RWPE1 (cell line): ENCODE measurements at places on chromosomes 4 and X.
A peak's percentile ranks its signal among the peaks of the same experiment; 100 is the strongest.

- peak; percentile 42 for DNase-seq
These were observed 240.5 kb upstream of the ANKRD50 start for GRCh38 chr4:124953061-124953460.

- no peak for DNase-seq
These were observed 130.2 kb downstream of the SH2D1A start for GRCh38 chrX:124476562-124476961.

DNA sequence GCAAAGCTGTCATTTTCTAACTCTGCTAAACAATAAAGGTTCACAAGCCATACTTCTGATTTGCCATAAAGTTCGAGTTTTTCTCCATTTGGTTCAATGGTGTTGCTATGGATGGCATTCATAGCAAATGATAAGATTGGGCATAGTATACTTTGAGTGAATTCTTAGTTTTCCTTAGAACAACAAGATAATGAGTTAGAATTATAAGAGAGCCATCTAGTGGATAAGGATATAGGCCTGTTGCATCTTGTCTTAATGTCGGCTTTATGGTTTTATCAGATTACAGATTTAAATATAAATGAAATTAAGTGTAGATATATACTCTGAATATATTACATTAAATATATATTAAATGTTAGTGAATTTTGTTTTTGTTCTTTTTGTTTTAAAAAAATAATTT is 644.6 kb downstream of the IL1RAPL1 start:
- DNase-seq = no peak

GRCh38 chrX:65451663-65452062 is 82.9 kb downstream of the LAS1L start:
- peak; percentile 0 for DNase-seq

DNA sequence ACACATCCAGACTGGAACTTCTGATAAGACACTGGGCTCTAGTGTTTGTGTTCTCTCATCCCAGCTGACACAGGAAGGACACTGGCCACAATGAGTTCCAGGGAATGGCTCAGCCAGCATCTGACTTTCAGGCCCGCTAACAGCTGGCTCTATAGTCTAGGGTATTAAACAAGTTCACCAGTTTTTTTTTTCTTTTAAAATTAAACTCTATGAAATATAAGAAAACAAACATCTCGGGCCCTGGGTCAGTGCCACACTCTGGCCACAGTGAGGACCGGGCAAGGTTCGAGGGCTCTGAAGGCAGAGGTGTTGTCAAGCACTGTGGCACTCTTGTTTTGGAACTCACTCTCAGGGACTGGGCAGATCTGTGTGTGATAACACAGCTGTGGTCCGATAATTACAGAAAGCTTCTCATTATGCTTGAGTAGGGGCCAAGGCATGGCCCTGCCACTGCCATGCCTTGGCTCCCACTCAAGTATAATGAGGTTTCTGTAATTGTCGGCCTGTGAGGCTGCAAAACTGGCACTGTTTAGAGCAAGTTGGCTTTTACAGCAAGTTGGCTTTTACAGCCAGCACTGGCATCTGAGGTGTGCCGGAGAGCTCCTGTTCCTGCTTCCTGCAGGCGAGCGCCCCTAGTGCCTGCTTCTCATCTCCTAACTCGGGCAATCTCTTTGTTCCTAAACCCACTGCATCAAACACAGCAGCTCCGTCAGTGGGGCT is 62.8 kb downstream of the PPP1R2C start:
- peak; percentile 2 for DNase-seq

DNA sequence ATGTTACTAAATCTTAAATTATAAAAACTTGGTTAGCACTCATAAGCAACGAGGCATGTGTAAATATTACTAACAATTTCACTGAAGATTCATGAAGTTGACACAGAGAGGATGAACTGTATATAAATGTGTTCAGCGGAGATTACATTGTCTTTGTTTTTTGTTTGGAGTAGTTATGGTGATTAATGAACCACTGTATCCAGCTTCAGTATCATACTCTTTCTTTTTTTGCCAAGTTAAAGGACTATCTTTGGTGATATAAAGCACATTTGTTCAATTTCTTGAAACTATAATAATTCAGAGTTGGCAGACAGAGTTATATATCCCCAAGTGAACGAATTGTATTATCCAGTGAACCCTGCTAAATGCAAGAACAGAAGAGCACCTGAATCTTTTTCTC is 497.6 kb downstream of the CCSER1 start:
- DNase-seq = no peak

GRCh38 chr4:182556580-182556979 is 313.4 kb downstream of the TENM3 start:
- DNase-seq = no peak

DNA sequence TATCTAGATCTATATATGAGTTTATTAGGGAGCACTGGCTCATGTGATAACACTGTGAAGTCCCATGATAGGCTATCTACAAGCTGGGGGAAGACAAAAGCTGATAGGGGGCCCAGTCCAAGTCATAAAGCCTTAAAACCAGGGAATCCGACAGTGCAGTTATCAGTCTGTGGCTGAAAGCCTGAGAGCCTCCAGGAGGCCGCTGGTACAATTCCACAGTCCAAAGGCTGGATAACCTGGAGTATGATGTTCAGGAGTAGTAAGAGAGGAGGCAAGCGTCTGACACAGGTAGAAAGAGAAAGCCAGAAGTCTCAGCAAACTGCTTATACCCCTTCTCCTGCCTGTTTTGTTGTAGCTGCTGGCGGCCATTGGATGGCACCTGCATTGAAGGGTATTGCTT is 177.6 kb upstream of the SPRY1 start:
- DNase-seq = no peak

DNA sequence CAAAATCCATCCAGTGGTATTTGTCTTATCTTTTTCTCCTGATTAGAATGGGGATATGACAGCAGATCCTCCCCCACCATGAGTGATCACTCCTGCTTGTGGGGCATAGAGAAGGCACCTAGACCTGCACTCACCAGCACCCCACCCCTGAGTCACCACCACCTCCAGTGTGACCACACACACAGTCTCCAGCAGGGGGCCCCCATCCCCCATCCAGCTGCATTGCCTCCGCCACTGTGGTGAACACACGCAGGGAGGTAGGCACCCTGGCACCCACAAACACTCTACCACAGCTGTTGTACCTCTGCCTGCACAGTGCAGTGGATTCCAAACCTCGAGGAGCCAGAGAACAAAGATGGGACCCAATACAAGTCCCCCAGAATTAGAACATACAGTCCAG is 9.0 kb upstream of the MAGEA8 start:
- DNase-seq = peak; percentile 0

DNA sequence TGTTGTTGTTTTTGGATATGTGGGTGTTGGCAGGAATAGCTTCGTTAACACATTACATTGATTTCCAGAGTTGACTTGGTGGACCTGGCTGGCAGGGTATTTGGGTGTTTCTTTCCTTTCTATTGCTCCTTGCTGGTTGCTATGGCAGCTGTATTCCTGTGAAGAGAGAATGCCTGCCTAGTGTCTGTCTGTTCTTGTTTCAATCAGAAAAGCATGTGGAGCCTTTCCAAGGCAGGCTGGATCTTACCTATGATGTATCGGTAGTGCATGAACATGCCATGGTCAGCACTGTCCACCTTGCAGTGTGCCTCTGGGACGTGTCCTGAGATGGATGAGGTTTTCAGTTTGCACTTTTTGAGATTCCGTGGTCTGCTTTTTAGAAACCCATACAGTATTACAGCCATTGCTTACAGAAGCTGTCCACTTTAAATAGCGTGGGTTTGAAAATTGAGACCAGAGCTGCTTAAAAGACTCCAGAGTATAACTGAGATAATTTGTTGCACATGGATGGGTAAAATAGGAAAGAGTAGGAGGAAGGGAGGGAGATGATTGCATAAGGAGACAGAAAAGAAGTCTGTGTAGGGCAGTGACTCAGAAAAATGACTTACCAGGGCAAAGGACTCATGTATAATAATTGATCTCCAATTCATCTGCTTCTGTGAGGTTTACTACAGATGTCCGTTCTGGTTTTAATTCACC is 20.0 kb upstream of the AADAT start:
- DNase-seq = no peak

DNA sequence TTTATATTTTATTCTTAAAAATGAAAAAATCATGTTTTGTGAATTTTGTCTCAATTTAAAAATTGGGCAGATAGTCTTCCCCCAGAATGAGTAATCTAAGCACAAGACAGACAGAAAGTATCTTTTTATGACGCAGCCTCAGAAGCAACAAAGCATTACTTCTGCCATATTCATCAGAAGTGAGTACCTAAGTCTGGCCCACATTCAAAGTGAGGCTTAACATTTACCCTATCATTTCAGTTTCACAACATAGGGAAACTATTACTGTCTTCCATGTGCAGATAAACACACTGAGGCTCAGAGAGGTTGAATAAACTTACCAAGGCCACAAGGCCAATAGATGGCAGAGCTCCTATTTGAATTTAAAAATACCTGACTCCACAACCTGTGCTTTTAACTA is 4.4 kb upstream of the PRDX4 start:
- DNase-seq = no peak

DNA sequence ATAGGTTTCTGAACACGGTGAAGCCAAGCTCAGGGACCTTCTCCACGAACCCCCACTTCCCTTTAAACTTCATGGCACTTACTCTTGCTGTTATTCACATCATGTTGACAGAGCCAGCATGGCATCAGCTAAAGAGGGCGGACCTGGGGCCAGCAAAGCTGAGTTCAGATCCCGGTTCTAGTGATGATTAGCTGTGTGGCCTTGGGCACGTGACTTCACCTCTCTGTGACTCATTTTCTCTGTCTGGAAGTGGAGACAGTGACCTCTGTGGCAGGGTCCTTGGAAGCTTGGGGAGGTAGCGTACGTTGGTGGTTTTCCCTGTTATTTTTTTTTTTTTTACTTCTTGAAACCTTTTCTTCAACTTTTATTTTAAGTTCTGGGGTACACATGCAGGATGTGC is 13.4 kb downstream of the EVC start:
- no peak for DNase-seq

GRCh38 chrX:12567857-12568256 is 223.4 kb upstream of the PRPS2 start:
- no peak for DNase-seq

GRCh38 chr4:3404546-3404945 is 37.2 kb upstream of the HGFAC start:
- DNase-seq = no peak

DNA sequence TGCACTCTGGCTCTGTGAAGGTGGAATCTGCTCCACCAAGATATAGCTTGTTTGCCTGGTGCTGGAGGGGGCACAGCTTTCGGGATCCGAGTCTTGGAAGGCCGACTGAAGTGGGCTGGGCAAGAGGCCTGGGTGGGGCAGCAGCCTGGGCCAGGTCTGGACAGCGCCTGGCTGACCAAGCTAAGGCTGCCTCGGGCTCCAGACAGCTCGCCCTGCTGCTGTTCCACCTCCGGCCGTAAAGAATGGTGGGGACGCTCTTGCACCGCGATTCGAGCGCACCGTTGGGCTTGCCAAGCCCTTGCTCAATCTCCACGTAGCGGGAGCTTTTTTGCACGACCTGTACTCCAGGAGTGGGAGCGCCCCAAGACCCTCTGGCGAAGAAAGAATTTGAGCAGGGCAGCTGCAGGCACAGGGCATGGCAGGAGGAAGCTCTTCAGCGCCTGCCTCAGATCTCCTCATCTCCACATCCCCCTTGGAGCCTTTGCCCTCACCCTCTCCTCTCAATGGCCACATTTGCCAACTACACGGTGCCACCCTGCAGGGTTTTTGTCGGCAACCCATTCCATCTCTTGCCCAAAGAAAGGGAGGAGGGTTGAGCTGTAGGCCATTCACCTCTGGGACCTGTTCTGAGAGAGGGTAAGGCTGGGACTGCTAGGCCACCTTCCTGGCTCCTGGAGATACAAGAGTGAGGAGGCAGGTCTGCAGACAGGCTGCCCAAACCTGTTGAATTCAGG is 18.9 kb downstream of the CNGA2 start:
- peak; percentile 61 for DNase-seq

GRCh38 chr4:19455850-19456602 is 795.7 kb upstream of the SLIT2 start:
- no peak for DNase-seq

DNA sequence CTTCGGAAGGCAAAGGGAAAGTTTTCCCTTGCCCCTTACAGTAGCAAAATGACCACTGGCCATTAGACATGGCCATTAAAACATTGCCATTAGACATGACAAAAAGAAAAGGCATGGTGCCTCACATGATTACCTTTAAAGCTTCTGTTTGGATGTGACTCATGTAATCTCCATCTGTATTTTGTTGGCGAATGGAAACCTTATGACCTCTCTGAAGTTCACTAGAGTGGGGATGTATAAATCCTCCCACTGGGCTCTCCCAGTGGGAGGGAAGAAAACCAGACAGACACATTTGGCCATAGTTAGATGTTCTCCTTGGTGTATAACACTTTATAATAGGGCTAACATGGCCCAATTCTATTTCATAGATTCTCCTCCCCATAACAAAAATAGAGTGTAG is 152.6 kb downstream of the MAGEB17 start:
- no peak for DNase-seq

DNA sequence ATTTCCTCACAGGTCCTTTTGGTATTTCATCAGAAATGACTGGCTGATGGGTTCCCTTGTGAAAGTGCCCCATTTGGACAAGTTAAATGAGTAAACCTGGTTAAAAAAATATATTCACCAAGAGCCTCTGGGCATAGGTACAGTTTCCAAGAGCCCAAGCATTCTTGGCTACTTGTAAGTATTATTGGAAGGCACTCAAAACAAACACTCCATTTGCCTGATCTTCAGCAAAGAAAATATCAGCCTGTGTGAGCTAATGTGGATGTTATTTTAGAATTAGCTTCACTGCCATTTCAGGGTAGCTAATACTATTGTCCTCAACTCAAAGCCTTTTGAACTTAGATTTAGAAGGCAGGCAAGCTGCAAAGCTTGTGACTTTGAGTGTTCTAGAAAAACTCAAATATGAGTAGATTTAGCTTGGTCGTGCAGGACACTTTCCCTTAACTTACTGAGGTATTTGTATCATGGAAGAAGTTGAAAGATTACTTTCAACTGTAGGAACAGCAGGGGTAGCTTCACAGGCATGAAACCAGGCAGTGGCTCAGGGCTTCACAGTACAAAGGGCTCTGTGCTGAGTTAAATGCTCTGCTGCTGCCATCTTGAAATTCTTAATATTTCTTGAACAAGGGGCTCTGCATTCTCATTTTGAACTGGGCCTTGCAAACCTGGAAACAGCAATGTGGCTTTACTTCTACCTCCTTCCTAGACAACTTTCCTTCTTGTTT is 177.2 kb downstream of the AMELX start:
- peak; percentile 2 for DNase-seq

DNA sequence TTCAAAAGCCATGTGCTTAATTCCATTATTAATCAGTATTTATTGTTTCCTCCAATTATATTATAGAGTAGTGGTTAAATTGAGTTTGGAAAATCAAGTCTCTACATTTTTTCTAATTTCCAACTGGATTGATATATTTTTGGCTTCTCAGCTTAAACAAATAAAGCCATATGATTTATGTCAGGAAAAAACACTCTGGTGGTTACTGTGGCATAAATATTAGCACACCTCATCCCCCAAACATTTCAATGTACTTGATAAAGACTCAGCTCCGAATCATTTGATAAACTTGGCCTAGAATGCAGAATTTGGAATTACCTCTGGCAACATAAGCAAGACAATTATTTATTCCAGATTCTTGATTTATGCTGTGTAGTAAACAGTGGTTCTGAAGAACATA is 2313.8 kb downstream of the ARAP2 start:
- no peak for DNase-seq
